ENCODE measurements at places on chromosomes 1 and 21.

GRCh38 chr1:218025454-218025853 is 259.6 kb upstream of the RRP15 start:
- no peak for DNase-seq

GRCh38 chr1:228459091-228459993 is 27.8 kb upstream of the RNF187 start:
- peak; percentile 2 for DNase-seq

DNA sequence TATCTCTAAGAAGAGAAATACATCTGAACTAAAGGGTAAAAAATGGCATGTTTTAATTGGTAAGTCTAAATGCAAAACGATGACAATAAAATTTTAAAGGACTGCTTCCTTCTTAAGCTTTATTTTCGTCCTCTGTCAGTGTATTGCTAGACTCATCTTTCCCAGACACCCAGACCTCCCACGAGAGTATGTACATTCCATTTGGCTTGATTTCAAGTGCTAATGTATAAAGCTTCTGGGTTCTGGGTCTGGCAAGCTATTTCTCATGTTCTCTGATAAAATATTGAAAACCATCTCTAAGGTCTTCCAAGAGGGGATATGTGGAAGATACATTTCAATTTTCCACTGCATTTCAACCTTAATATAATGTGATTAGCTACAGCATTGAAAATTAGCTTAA is 24.6 kb upstream of the SLC2A1 start:
- no peak for DNase-seq

- DNase-seq: no peak
Observed at GRCh38 chr1:30422251-30422650, 301.1 kb downstream of the MATN1 start.

- DNase-seq: no peak
Observed at GRCh38 chr21:38380481-38381137, 117.7 kb downstream of the ERG start.

- DNase-seq: no peak
Observed at GRCh38 chr1:194795917-194796593, 1609.6 kb upstream of the B3GALT2 start.

- no peak for DNase-seq
Observed at GRCh38 chr1:152907686-152908601, at the start of gene IVL. TSS of gene IVL (plus strand) at chr1:152908546. CDS start at chr1:152909798, 1,252 bp downstream.

GRCh38 chr1:54764922-54765561 is 719 bp upstream of the PARS2 start:
- DNase-seq: no peak

DNA sequence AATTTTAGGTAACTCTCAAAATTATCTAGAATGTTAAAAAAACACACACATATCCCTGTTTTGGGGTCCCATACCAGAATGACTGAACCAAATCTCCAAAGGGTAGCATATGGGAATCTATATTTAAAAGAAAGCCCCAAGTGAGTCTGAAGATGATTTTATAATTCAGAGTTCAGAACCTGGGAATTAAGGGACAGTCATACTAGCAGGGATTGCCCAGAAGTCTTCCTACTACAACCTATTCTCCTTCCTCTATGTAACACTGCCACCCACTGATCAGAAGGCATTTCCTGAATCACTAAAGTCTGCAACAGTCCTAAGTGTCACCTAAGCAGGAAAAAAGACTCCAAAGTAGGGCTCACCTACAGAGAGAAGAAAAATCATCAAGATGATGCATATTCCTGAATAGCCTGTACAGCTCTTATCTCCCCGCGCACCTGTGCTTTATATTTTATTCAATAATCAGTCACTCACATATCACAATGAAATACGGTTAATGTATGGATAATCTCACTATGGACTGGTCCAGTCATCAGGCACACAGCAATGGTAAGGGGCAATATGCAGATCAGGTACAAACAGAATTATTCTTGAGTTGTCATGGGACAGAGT is 4.9 kb downstream of the RGS1 start:
- no peak for DNase-seq

DNA sequence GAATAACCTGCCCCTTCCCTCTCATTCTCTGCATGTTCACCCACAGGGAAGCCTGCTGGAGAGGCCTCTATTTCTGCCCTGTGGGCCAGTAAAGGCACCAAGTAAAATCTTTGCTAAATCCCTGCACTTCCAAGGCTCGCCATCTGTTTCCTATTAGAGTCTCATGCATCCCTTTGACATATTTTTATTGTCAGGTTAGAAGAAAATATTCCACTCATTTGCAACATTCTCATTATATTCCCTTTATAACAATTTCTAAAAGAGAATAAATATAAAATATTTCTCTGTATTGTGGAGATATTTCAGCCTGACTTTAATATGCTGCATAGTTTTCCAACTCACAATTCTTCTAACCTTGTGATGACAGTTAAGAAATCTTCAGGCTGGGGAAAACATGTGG is 340.4 kb upstream of the VAMP3 start:
- DNase-seq: no peak

DNA sequence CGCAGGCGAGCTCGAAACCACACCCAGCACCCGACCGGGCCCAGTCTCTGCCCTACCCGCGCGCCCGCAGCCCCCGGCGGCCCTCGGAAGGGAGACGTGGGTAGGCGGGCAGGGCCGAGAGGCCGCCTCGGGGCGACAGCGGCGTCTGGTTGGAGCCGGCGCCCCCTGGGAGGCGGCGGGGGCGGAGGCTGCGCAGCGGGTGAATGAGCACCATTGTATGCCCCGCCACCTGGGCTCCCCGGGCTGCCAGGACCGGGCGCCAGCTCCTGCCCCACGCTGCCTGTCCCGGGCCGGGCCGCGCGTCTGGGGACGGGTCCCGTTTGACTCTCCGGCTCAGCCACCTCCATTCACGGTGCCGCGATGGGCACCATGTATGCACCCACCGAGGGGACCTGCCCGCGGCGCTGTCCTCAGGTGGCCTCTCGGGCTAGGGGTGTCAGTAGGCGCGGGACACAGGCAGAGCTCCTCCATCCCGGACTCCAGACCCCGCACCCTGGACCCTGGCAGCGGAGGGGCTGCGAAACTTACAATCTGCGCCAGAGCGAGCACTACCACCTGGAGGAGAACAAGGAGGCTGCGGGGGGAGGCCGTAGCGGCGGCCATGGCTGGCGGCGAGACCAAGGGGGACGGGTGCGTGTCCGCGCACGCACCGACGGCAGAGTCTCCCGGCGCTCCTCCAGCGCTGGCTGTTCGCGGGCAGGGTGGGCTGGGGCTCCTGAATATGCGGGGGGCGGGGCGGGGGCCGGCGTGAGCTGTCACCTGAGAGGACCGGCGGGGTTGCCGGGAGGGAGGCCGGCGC is at the start of gene COL9A2:
TSS of gene COL9A2 (minus strand) at position 692 of the 799 bp plus-strand sequence. CDS start at position 603, 89 bp downstream.
- peak; percentile 62 for DNase-seq

GRCh38 chr1:79188337-79188736 is 181.8 kb upstream of the ADGRL4 start:
- DNase-seq: no peak

- no peak for DNase-seq
Observed at GRCh38 chr1:117735045-117735992, 129.5 kb downstream of the TENT5C start.

DNA sequence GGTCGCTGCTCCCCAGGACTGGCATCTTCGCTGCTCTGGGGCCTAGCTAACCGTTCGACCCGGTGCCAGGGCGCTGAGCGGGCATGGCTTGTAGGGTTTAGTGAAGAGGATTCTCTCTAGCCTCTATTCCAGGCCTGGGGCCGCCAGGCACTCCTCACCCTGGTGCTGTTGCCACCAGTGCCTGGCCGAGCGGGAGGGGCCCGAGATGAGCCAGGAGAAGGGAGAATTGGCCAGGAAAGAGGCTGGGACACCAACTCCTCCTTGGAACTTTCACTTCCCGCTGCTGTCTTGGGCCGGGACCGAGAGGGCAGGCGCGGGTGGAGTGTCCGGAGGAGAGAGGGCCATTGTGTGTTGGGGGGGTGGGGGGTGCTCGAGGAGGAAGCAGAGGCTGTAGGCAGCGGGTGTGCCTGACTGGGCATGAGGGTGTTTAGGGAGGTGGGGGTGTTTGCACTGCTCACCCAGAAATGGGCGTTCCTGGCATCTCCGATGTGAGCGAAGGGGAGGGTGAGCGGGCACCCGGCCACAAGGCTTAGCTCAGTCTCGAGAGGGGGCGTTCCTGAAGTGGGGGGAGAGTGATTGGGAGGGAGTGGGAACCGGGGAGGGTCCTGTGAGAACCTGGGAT is 772 bp downstream of the ADAM15 start:
- DNase-seq: peak; percentile 53

DNA sequence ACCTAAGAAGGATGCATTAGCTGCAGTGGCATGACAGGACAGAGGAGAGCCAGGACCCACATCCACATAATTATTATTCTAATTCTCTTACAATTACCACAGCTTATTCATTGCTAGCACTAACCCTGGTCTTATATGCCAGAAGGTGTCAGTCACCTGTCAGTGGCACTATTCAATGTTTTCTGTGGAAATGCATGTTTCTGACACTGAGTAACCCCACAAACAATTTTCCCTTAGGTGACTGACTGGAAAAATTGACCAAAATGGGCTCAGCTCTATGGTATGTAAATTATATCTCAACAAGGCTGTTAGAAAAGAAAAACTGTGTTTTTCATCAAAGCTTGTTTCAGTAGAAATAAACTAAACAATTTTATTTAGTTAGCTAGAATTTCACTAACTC is 117.9 kb upstream of the KRTAP19-8 start:
- no peak for DNase-seq

GRCh38 chr1:3012456-3013291 is 8.6 kb upstream of the ACTRT2 start:
- peak; percentile 1 for DNase-seq

GRCh38 chr1:170800265-170800664 is 135.1 kb upstream of the MROH9 start:
- no peak for DNase-seq

DNA sequence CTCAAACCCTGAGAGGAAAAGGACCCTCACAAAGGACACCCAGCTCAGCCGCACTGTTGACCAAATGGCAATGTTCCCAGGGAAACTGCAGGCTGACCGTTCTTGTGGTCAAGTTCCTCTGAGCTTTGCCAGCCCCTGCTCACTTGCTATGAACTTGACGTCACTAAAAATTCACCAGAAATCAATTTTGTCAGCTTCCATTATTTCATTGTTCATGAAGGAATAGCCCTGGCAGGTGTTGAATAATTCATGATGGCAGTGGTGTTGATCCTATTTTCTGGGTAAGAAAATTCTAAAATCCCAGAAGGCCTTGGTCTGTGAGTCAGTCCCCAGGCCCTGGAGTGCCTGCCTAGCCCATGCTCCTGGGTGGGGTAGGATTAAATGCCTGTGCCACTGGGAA is 318.9 kb downstream of the ZNF326 start:
- DNase-seq: no peak

Measured in NCI-H2029 (cell line).